Activated T-cell treated with anti-CD3 and anti-CD28 coated beads for 1 hour (primary cell): ENCODE measurements at places on chromosomes 11 and 22.
A peak's percentile ranks its signal among the peaks of the same experiment; 100 is the strongest.

- DNase-seq: no peak
Observed at GRCh38 chr22:32932176-32932575, 126.0 kb downstream of the SYN3 start.

- no peak for DNase-seq
Observed at GRCh38 chr11:48041877-48042695, 61.7 kb downstream of the PTPRJ start.

DNA sequence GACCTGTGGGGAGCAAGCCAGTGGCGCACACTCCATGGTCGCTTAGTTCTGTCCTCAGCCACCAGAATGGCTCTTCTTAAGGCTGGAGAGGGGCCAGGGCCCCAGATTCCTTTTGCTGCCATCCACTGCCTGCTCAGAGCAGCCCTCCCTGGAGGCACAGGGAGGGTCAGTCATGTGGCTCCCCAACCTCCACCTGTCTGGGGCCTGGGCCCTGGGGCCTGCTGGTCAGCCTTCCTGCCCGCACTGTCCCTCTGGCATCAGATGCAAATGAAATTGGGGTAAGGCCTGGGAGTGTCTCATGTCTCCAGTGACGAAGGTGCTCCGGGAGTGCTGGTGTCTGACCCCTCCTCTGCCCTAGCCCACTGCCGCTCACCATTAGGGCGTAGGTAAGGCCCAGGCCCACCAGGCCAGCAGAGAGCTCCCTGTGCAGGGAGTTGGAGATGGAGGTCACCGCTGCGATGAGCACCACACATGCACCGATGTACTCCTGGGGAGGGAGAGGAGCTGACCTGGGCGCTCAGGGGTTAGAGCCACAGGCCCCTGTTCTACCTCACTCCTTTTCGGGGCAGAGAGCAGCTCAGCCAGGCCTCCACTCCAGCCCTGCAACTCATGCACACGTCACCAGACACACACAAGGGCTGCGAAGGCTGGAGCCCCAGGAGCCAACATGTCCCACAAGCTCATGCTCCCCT lies 9.0 kb upstream of the KCNJ11 start:
- no peak for DNase-seq

DNA sequence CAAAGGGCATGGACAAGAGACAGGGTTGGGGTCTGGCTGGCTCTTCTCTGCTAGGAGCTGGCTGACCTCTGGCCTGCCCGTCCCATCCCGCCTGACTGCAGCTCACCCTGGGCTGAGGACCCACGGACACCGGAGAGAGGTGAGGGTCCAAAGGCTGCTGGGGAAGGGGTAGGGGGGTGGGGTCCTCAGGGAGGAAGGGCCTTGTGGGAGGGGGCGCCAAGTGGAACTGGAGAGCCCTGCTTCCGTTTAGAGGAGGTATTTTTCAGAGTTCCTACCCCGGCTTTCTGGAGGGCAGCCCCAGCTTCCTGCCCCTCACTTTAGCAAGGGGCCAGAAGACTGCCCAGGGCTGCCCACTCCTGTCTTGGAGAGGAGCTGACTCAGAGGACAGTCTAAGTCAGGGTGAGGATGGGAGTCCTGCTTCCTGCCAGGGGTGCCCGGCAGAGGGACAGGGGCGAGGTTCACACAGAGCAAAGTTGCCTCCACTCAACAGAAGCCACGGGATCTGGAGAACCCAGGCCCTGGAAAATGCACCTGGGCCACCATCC lies 7.1 kb downstream of the LARGE2 start:
- DNase-seq: no peak

DNA sequence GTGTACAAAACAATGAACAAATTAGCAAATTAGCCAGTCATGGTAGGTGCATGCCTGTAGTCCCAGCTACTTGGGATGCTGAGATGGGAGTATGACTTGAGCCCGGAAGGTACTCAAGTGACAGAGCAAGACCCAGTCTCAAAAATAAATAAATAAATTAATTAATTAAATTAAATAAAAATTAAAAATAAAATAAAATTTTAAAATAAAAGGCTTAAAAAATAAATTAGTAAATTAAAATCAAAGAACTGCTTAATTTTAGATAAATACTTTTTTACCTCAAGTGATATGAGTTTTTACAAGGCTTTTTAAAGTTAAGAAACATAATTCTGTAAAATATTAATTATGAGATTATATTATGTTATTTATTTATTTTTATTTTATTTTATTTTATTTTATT lies 50.9 kb upstream of the TSPAN18 start:
- no peak for DNase-seq

DNA sequence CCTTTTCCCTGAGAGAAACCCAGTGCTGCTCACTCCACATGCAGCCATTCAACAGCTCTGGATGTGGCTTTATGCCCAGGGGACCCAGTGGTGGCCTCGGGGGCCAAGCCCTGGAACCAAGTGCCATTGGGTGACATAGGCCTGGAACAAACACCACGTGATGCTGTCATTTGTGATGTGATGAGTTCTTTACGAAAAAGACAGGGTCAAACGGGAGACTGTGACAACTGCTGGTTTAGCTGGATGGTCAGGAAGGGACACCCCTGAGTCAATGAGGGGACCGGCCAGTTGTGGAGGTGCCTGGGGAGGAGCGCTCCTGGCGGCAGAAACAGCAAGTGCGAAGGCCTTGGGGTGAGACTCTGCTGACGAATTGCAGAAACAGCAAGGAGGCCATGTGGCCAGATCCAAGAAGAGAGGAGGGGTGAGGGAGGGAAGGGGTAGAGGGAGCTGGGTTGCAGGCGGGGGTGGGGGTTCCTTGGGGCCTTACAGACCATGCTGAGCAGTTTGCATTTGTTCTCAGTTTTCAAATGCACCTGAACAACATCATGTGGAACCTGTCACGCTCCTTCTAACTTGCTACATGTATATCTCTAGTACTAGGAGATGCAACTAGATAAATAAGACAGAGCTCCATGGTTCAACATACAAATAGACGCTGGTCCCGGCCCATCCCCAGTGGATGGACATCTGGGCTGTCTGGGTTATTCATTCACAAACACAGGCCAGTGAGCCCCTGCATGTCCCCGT lies 56.1 kb downstream of the IGLL5 start:
- DNase-seq: no peak

GRCh38 chr22:32997295-32997694 lies 60.9 kb downstream of the SYN3 start:
- no peak for DNase-seq

DNA sequence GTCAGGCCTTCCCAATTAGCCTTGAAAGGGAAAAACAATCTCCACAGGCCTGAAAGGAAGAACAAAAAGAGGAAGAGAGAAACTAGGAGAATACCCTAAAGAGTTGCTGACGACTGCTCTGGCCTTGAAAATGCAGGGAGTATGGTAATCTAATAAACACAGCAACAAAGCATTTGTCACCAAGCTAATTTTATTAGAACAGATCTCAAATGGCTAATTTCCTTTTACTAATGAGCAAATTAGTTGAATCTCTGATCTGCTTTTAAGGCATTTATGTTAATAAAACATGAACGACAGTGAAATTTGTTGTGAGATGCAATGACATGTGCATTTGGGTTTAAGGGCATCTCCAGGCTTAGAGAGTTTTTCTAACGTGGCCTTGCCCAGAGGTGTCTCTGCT lies 212.2 kb downstream of the BUD13 start:
- DNase-seq: no peak

DNA sequence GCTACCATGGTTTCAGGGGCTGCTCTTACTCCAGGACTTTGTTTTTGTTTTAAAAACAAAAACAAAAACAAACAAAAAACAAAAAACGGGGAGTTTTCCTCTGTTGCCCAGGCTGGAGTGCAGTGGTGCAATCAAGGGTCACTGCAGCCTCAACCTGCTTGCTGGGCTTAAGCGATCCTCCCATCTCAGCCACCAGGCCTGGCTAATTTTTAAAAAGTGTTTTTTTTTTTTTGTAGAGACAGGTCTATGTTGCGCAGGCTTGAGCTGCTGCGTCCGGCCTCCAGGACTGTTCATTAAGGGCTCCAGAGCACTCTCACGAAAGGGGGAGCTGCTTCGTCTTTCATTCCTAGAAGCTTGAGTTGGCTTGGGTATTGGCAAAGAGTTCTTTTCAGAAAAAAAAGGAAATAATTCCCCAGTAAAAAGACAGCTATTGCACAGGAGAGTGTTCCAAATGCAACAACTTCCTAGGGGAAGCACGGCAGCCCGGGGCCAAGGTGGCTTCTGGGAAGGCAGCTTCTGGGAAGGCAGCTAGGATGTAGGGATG lies 78.5 kb downstream of the NAT10 start:
- no peak for DNase-seq

DNA sequence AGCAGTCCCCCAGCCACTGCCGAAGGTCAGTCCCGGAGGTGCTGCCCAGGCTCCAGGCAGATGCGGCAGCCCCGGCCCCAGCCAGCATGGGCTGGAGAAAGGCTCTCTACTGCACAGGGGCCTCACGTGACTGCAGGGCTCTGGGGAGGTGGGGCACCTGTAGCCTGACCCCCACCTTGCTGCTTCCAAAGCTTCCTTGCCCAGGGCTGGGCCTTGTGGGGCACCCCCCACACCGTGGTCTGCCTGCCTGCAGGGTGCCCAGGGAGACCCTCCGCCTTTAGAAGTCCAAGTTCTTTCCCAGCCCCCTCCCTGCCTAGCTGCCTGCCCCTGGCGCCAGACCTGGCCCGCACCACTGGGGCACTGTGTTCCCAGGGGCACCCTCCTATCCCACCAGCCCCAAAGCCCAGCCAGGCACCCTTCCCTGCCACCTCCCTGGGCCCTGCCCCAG lies 28.4 kb upstream of the TXNRD2 start:
- DNase-seq: no peak

DNA sequence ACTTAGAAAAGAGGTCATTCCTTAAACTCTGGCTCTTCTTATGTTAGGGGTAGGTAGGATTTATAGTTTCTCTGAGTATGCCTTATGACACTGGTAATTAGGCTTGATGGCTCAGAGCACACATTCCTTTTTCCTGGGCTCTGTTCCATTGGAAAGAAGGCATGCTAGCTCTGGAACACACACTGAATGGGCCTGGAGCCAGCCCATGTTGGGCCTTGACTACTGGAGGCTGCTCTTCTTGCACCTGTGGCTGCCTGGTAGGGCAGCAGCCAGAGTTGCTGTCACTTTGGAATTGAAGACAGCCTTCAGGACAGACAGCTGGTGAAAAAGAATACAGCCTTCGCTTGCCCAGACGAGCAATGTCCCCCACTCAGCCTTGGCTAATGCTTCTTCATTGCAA lies 18.2 kb downstream of the MCAM start:
- DNase-seq: no peak

DNA sequence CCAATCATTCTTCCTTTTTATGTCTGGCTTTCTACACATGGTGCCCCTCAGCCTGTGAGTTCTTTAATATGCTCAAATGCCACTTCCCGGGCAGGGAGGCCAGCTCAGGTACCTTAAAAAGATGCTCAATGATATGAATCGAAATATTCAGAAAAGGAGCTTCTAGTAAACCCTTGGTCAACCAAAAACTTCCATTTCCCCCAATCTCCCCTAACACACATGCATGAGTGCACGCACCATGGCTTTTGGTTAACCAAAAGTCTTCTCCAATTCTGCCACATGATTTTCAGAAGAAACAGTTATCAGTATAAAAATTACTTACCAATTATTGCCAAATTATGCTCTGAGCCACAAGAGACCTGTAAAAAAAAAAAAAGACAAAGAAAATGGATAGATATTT lies 135.0 kb downstream of the SERGEF start:
- no peak for DNase-seq

GRCh38 chr11:80860632-80861031 lies 1419.8 kb upstream of the TENM4 start:
- no peak for DNase-seq

- DNase-seq: no peak
Observed at GRCh38 chr22:45006111-45006963, 3.5 kb downstream of the PHF21B start.

GRCh38 chr11:16985297-16985696 lies 28.9 kb downstream of the PLEKHA7 start:
- no peak for DNase-seq

GRCh38 chr11:68150037-68150436 lies 28.8 kb upstream of the CHKA start:
- no peak for DNase-seq

GRCh38 chr11:104799251-104799650 lies 99.0 kb downstream of the CASP12 start:
- DNase-seq: no peak

GRCh38 chr22:36384766-36385481 lies 2.8 kb downstream of the MYH9 start:
- DNase-seq: peak; percentile 32

DNA sequence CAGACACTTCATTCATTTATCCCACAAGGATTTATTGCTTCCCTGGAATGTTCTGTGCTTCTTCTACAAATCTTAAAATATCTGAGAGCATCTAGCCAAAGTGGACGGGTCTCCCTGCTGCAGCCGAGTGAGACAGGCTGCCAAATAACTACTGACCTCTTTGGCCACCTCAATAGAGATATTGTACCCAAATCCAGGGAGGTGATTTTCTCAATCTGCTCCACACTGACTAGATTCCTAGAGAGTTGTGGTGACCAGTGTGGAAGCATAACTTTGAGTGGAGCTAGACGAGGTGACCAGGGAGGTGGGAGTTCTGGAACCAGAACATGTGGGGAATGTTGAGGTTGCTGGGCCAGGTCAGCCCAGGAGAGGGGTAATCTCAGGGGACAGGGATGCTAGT lies 77.5 kb downstream of the THAP12 start:
- no peak for DNase-seq

DNA sequence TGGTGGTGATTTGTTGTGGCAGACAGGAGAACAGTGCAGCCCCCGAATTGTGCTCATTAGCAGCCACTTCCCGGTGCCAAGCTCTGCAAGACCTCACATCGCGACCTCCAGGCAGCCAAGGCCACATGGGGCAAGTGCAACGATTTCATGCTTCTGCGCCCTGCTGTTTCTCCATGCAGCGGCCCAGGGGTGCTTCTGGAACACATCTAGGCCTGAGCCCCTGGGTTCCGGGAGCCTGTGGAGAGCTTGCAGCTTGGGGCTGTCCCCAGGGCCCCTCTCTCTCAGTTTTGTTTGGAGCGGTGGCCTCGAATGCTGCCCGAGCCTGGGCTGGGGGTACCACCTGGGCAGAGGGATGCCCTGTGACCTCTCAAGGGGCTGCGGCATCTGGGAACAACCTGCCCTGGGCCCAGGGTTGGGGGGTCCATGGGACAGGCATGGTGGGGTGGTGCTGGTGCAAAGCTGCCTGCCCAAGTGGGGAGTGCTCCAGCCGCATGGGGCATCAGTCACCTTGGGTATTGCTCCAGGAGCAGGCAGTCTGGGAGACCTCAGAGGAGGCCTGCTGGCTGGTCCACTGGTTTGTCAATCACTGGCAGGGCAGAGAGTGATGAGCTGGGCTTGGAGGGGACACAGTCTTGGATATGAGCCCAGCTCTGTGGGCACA lies 51.9 kb downstream of the TPCN2 start:
- DNase-seq: no peak
